ENCODE measurements at places on chromosomes 16 and 17.

DNA sequence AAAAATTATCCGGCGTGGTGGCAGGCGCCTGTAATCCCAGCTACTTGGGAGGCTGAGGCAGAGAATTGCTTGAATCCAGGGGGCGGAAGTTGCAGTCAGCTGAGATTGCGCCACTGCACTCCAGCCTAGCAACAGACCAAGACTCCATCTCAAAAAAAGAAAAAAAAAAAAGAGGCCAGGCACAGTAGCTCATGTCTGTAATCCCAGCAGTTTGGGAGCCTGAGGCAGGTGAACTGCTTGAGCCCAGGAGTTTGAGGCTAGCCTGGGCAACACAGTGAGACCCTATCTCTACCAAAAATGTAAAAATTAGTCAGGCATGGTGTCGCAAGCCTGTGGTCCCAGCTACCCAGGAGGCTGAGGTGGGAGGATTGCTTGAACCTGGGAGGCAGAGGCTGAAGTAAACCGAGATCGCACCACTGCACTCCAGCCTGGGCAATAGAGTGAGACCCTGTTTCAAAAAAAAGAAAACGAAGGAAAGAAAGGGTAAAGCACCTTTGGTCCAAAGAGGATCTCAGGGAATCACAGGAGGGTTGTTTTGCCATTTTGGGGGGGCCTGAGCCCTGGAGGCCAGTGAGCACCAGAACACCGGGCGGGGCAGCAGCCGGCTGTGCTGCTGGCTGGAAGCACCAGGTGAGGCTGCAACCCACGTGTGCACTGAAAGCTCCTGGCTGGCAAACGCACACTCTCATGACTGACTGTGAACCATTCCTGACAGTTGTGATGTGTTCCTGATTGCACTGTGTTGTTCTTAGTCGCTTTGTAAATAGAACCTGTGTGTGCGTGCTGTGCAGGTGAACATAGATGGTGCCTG is 18.4 kb downstream of the HS3ST6 start:
- no peak for DNase-seq

GRCh38 chr17:40023590-40024292 is 8.5 kb downstream of the CSF3 start:
- no peak for DNase-seq

- no peak for DNase-seq
Observed at GRCh38 chr16:61617219-61617783, 418.9 kb downstream of the CDH8 start.

- DNase-seq = no peak
Observed at GRCh38 chr17:82914375-82914774, 74.6 kb upstream of the ZNF750 start.

DNA sequence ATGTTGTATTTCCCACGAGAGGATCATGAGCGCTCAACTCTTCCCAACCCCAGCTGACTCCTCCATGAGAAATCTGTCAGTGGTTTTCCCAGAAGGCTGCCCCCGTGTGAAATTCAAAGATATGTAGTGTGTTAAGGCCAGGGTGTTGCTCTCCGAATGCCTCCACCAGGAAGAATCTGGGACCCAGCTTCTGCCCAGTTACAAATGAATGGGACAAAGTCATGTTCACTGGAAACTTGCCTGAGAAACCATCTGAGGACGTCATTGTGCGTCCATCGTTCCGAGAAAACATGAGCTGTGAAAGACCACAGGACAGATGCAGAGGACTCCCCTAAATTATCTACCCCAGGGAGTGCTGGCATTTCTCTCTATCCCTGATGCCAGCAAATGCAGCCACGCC is 86.0 kb downstream of the AIPL1 start:
- no peak for DNase-seq
